ENCODE measurements at places on chromosomes 4 and X.

- DNase-seq, result peak; percentile 11
Observed at GRCh38 chrX:110992611-110993010, 103.4 kb upstream of the PAK3 start.

DNA sequence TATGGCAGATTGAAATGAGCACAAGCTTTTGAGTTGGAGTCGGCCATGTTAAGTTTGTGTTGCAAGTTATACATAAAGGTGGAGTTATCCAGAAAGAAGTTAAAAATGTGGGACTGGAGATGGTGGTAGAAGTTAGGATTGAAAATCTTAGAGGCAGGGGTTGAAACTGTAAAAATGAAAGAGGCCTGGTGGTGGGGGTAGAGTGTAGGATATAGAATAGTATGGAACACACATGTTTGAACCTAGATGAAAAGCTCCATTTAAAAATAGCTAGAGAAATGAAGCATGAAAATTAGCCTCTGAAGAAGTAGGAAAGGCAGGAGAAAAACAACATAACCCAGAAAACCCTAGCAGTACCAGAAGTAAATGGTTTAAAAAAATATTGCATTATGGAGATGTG is 131.8 kb upstream of the ENPEP start:
- peak; percentile 11 for DNase-seq

DNA sequence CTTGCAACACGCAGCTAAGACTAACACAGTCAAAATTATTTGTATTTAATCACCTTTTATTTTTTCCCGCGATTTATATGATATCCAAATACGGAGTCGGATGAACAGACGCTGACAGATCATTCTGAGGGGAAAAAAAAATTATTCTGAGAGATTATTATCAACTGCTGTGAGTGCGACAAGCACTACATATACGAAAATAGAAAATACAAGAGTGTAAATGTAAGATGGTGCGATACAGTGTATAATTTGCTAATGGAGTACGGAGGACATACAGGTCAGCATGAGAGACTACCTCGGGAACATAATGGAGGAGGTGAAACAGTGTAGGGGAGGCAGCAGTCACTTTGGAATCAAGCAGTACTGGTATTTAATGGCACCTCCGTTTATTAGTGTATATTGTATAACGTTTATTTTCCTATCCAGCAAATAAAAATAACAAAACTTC is 2.8 kb upstream of the LIN54 start:
- DNase-seq, result no peak

DNA sequence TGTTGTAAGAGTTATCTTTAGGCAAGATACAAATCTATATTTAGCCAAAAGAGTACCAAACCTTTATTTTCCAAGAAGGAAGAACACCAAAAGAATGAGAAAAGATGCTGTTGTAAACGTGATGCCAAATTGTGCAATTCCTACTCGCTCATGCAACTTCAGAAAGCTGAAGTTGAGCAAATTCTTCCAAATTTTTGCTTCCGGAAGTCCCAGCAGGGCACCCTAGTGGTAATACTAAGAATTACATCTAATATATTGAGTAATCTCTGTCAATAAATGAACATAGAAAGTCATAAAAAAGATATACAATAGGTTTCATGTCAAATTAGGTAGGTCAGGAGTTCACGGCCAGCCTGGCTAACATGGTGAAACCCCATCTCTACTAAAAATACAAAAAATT is 36.0 kb upstream of the SMARCAD1 start:
- DNase-seq, result no peak

GRCh38 chr4:122636697-122637096 is 15.8 kb upstream of the IL21 start:
- no peak for DNase-seq

DNA sequence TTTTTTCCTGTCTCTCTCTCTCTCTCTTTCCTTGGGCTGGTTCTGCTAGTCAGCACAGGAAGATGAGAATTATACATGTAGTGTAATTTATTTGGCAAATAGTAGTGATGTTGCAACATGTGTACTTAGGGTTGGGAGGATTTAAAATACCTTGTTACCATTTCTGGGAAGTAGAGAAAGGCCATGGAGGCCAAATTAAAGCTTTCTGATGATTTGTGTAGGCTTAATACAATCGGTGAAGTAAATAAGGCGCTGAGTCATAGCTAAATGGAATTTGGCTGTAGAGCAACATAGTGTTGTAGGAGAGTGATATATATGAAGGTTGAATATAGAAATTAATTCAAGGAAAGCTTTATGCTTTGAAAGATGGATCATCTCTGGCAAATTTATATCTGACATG is 295.3 kb downstream of the GRID2 start:
- DNase-seq, result no peak

- no peak for DNase-seq
Observed at GRCh38 chr4:44670506-44671199, 7.6 kb upstream of the GUF1 start.

- no peak for DNase-seq
Observed at GRCh38 chr4:98473046-98473445, 185.4 kb downstream of the TSPAN5 start.

DNA sequence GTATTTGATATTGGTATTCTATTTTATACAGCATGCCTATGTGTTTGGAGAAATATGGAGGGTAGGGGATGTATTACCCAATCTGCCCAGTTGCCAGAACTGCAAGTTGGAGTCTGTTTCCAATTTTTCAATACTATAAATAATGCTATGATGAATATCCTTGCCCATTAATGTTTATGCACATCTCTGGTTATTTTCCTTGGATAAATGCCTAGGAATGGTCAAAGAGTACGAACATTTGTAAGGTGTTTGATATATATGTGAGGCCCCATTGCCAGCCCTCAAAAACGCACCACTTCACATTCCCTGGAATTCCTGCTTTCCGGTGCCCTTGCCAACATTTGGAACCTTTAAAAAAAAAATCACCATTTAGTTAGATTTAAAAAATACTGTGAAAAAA is 34.3 kb downstream of the CLDN34 start:
- DNase-seq, result peak; percentile 33

DNA sequence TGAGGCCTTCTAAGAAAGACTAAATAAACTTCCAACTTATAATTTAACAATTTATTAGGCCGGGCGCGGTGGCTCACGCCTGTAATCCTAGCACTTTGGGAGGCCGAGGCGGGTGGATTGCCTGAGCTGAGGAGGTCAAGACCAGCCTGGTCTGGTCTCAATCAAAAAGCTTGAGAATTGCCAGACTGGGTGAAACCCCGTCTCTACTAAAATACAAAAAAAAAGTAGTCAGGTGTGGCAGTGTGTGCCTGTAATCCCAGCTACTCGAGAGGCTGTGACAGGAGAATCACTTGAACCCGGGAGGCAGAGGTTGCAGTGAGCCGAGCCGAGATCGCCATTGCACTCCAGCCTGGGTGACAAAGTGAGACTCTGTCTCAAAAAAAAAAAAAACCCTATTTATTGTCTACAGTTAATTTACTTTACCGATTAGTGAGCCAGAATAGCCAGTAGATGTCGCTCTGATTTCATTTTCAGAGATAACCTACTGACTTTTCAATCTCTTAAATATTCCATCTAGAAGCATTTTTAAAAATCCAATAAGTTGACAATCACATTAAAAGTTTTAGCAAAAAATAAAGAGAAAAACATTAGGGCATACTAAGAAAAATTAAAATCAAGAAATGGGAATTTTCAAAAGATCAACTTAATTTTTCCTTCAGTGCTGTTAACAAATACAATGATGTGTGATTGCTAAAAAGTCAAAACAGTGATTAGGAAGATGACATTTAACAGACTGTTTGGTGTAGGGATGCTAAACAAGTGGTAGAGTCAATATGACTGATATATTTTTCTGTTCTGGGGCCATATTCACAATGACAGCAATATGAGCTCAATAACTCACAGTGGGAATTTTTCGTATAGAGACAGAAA is 4.3 kb upstream of the SHROOM3 start:
- DNase-seq, result peak; percentile 56

GRCh38 chr4:10673817-10674369 is 10.7 kb downstream of the CLNK start:
- DNase-seq, result no peak

- peak; percentile 63 for DNase-seq
Observed at GRCh38 chrX:39762266-39762841, 335.4 kb downstream of the BCOR start.

- no peak for DNase-seq
Observed at GRCh38 chr4:98068495-98068894, 74.8 kb downstream of the STPG2 start.
